NCI-H1105 (cell line): ENCODE measurements at places on chromosomes 7 and 10.

DNA sequence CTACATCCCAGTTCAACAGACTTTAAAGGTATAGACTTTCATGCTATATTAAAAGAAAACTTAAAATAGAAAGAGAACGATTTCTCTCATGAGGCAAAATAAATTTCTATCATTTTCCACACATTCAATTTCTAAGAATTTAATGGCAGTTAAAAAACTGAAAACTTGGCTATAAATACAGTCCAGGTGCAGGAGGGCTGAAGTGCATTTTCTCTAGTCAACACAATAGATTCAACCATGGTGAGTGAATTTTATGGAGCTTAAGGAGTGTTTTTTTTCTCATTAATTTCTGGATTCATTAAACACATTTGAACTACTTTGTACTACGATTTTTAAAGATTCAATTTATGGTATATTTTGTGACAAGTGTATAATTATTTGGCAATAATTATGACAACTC lies 240.8 kb upstream of the SLC26A5 start:
- peak; percentile 25 for DNase-seq

GRCh38 chr10:113650172-113650571 lies 13.7 kb downstream of the NRAP start:
- DNase-seq, result no peak

DNA sequence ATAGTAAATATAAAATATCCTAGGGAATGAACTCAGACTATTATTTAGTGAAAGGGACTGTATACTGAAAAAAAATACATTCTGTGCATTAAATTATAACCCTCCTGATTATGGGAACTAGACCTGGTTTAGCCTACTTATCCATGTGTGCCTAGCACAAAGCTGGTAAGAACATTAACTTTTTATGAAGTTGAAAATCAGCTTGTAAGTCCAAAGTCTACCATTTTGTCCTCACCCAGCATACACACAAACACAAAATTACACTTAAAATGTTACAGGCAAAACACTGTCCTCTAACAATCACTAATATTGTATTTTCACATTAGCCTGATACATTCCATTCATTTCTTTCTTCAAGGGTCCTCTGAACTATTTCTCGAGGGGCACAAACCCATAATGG lies 19.9 kb upstream of the NEBL start:
- DNase-seq, result no peak

- no peak for DNase-seq
Observed at GRCh38 chr10:90031776-90032175, 330.4 kb downstream of the KIF20B start.

DNA sequence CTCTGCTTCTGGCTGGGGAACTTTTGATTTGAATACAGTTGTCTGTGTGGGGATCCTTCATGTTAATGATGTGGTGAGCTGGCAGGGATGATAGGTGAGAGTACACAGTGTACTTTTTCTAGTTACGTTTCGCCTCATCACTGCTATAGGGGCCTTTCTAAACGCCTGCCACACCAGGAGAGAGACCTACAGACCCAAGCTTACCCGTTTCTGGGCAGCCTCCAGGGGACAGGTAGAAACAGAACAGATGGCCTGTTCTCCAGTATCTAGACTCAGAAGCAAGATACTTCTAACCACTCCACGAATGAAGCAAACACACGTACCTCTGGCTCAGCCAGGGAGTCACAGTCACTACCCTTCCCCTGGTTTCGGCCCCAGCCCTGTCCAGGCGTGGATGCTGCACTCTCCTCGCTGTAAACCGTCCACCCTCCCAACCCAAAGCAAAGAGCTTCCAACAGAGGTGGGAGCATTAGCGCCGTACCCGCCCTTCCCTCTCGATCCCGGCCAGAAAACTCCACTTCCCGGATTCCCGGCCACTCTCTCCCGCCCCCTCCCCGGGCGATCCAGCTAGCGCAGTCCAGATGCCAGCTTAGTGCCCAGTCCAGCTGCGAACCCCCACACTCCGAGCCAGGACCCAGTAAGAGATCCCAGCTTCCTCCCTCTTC lies 1.2 kb downstream of the CCDC6 start:
- peak; percentile 5 for DNase-seq

GRCh38 chr7:76193466-76193865 lies 8.2 kb upstream of the SRRM3 start:
- no peak for DNase-seq

GRCh38 chr10:48239618-48240017 lies 34.9 kb downstream of the FRMPD2 start:
- DNase-seq, result no peak

DNA sequence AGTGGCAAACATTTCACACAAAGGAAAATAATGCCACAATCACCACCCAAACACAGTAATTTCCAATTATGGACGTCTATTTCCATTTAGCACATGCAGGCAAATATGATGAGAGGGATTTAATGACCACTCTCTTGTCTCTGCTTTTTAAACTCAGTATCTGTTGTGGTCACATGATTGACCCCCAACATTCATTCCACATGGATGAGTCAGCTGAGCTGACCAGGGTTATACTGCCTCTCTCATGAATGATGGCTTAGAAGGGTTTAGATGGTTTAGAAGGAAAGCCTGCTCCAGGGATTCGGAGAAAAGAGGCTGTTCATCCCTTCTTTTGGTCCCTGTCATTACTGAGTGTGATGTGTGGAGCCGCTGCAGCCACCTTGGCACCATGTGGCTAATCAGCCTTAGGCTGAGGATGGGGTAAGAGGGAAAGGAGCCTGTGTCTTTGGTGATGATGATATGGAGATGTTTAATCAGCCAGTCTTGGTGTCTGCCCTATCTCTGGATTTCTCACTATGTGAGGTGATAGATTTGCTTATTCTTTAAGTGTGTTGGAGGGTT lies 38.2 kb upstream of the JAKMIP3 start:
- no peak for DNase-seq

GRCh38 chr7:108578937-108579336 lies 9.3 kb downstream of the DNAJB9 start:
- DNase-seq, result no peak

DNA sequence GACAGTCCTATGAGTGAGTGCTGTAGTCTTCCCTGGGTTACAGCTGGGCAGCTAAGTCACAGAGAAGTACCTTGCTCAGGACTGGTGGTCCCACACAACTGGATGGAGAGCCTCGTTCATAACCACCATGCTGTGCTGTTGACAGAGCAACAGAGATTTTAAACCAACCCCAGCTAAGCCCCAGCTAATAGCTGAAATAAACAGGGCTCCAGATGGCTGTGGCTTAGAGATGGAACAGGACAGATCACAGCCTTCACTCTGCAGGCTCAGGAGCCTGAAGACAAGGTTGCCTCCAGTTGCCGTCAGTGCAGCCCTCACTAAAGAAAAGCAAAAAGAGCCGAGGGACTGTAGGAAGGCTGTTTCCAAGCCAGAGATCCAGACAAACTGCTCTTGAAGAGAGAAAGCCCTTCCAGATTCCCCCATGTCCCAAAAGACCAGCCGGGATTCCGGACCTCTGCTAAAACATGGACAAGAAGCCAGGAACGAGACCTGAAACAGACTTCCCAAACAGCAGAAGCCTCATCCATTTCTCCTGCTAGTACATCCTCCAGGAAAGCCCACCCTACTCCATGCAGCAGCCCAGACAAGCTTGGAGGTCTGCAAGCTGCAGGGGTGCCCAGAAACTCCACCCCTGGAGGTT lies 4.2 kb downstream of the HTRA1 start:
- no peak for DNase-seq

- DNase-seq, result no peak
Observed at GRCh38 chr10:90920986-90921666, at the start of gene ANKRD1. ANKRD1 (minus strand) TSS chr10:90921087; CDS start chr10:90921027, 60 bp downstream.

DNA sequence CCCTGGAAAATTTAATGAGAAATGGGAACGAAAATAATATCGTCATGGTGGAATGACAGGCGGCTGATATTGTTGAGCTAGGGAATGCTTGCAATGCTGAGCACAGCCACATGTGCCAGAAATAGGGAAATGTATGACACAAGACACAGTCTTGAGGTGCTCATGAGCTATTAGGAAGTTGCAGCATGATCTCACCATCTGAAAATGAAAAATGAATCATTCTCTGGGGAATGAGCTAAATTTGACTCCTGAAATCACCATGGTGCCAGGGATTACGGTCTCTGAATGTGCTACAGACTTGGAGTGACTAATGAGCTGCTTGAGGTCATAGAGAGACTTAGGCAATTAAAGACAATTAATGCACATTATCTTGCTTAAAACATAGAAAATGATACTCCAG lies 845.0 kb downstream of the CNTNAP2 start:
- DNase-seq, result peak; percentile 12

DNA sequence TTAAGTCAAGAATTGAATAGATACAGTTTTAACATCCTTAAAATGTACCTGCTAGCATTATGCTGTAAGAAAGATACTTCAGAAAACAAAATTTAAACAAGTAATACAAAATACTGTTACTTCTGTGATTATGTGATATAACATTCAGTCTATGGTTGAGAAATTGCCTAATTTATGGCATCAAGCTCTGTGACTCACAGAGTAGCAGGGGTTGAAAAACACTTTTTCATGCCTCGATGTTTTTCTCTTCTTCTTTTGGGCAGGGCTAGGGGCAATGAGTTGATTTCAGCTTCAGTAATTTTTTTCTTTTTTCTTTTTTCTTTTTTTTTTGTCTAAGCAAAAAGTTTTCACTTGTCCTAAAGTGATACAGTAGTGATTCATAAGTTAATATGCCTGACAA lies 209.2 kb downstream of the MBL2 start:
- DNase-seq, result no peak

- no peak for DNase-seq
Observed at GRCh38 chr10:612696-613095, 76.8 kb downstream of the DIP2C start.

- DNase-seq, result no peak
Observed at GRCh38 chr10:111873621-111874135, 309.9 kb downstream of the GPAM start.

DNA sequence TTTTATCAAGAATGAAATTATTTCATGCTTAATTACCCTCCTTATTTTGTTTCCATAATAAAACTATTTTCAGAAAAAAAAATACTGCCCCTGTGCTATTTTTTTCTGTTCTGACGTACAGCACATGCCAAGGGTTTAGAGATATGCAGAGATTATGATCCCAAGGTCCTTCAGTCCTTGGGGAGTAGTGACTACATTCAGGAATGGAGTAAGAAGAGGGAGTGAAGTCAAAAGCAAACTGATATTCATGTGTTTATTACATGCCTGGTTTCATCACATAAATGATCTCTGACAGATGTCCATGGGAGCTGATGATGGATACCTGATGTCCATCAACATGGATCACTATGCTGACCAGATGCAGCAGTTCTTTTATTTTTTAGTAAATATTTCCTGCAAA lies 17.2 kb downstream of the AKAP9 start:
- no peak for DNase-seq
